ENCODE measurements at places on chromosomes 4 and X. TPM values are rescaled to one million over a fixed set of nuclear protein-coding genes. Genes with fewer than 3 reads are reported as not detected.

The LRRC66 gene
- 0.06 TPM for total RNA-seq

DNA sequence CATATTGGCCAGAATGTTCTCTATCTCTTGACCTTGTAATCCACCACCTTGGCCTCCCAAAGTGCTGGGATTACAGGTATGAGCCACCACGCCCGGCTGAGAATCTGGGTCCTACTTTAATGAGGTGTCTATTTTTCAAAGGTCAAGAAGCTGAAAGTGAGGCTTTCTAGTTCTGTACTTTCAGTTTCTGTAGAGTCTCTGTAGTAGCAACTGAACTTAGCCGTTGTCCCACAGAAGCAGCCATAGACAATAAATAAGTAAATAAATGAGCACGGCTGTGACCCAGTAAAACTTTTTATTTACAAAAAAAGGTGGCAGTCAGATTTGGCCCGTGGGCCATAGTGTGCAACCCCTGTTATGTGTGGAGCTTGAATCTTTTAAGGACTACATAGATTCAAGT is 92.0 kb downstream of the FNIP2 start:
- DNase-seq, result no peak

DNA sequence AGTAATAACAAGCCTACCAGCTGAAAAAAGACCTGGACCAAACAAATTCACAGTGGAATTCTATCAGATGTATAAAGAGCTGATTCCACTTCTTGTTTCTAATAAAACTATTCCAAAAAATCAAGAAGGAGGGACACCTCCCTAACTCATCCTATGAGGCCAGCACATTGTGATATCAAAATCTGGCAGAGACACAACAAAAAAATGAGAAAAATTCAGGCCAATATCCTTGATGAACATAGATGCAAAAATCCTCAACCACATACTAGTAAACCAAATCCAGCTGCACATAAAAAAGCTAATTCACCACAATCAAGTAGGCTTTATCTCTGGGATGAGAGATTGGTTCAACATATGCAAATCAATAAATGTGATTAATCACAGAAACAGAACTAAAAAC is 147.9 kb upstream of the NEIL3 start:
- no peak for DNase-seq

DNA sequence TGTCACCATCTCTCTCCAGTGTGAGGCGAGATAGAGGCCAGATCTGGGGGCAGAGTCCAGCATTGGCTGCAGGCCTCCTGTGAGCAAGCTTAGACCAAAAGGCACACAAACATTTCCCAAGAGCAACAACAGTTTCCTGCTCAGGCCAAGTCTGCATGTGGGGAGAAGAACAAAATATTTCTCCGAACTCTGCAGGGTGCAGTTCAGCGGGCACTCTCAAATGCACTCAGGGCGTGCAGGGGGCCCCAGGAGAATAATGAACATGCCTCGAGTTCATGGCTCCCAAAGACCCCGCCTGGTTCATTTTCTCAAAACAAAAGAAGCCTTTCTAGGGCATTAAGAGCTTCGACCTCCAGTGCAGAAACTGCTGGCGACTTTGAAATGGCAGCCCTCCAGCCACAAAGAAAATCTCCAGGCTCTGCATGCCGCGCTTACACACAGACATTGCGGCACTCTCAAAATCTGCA is 57.8 kb upstream of the HELT start:
- no peak for DNase-seq

The CDS1 gene
- total RNA-seq, result 0.12 TPM

- no peak for DNase-seq
Measured at GRCh38 chr4:102722740-102723139, 38.0 kb downstream of the MANBA start.

The MAGEA6 gene
- not detected for total RNA-seq

- no peak for DNase-seq
Measured at GRCh38 chr4:123699880-123700771, 303.5 kb downstream of the SPRY1 start.

The FAM47A gene
- total RNA-seq, result not detected

- no peak for DNase-seq
Measured at GRCh38 chr4:37320513-37321235, 76.1 kb downstream of the NWD2 start.

DNA sequence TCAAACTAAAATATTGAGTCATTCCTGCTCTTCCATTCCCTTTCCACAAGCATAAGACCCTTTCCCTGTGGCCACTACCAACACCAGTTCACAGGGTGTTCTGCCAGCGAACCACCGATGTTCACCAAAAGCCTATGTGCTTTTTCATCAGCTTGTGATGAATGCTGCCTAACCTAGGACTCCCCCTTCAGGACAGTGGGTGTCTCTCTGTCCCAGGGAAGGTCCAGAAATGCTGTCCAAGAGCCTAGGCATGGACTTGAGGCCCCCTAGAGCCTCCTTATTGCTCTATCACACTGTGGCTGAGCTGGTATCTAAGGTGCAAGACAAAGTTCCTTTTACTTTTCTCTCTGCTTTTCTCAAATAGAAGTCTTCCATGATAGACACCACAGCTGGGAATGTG is 1015.6 kb downstream of the PCDH19 start:
- no peak for DNase-seq

GRCh38 chr4:5999830-6000365 is 18.3 kb downstream of the C4orf50 start:
- no peak for DNase-seq

GRCh38 chr4:152394791-152395190 is 141.1 kb downstream of the FBXW7 start:
- no peak for DNase-seq

DNA sequence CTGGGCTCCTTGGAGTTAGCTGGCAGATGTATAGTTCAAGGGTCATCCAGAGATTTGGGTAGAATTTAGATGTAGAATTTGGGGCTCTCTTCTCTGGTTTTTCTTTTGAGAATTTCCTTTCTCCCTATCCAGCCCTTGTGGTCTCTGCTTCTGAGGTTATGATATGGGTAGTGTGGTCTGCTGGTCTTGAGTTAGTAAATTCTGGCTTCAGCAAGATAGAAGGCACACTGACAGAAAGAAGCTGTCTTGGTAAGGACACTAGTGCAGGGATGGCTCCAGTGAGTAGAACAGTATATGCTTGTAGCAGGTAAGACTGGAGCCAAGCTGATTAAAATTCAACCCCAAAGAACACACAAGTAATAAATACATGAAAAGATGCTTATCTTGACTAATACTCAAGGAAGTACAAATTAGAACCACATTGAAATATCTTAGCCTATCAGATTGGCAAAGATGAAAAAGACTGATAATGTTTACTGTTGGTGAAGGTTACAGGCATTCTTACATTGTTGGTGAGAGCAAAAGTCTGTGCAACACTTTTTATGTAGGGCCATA is 2.1 kb upstream of the IL9R start:
- no peak for DNase-seq

- DNase-seq, result no peak
Measured at GRCh38 chrX:130869239-130869638, 33.8 kb downstream of the ENOX2 start.

DNA sequence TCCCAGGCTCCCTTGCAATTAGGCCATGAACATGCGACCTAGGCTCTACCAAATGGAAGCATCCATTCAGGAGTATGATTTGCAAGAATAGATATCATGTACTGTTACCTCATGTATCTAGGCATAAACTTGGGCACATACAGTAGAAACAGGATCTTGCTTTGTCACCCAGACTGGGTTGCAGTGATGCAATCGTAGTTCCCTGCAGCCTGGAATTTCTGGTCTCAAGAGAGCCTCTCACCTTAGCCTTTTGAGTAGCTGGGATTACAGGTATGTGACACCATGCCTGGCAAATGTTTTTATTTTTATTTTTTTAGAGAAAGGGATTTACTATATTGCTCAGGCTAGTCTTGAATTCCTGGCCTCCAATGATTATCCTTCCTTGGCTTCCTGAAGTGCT is 994.2 kb downstream of the ADGRL3 start:
- DNase-seq, result no peak

The PRKG2 gene
- total RNA-seq, result 0.12 TPM

The SSX3 gene
- total RNA-seq, result not detected

- DNase-seq, result no peak
Measured at GRCh38 chr4:12949719-12950490, 534.2 kb downstream of the RAB28 start.

- no peak for DNase-seq
Measured at GRCh38 chr4:151426513-151426912, 17.5 kb downstream of the FHIP1A start.

- DNase-seq, result no peak
Measured at GRCh38 chr4:185149392-185149791, 6.3 kb downstream of the SLC25A4 start.

The CYBB gene
- 0.50 TPM for total RNA-seq

GRCh38 chrX:2561456-2561855 is 60.7 kb upstream of the DHRSX start:
- no peak for DNase-seq

GRCh38 chrX:121011254-121011653 is 25.7 kb upstream of the CT47A1 start:
- DNase-seq, result no peak

DNA sequence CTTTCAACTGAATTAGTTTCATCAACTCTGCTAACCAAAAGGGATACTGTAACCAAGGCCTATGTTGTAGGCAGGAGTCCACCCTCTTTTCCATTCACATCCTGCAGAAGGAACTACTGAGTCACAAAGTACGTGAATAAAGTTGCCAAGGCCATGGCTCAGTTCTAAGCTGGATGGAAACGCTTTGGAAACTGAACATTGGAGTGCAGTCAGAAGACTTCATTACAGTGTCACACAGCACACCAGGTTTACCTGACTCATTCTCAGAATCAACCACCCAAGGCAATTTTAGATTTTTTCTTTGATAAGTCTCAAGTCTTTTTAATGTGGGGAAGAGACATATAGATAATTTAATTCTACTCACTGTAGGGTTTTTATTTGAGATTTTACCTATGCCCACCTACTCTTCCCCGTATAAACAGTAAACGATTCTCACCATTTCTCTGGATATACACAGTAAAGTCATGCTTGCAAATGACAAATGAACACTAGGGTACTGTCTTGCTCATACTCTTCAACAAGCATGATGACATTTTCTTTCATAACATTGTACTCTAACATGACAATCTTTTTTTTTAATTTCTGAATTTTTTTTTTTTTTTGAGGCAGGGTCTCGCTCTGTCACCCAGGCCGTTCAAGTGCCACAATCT is 58.9 kb upstream of the RBM47 start:
- DNase-seq, result peak; percentile 21

- DNase-seq, result no peak
Measured at GRCh38 chr4:162016991-162017390, 146.8 kb downstream of the FSTL5 start.
